ENCODE measurements at places on chromosomes 12 and 14.

- no peak for DNase-seq
These were observed 24.0 kb downstream of the TMEM132C start for GRCh38 chr12:128290938-128291337.

- DNase-seq = no peak
These were observed 327.6 kb downstream of the CCER1 start for GRCh38 chr12:90627180-90627896.

GRCh38 chr14:23137813-23138535, 18.9 kb upstream of the CEBPE start:
- no peak for DNase-seq

DNA sequence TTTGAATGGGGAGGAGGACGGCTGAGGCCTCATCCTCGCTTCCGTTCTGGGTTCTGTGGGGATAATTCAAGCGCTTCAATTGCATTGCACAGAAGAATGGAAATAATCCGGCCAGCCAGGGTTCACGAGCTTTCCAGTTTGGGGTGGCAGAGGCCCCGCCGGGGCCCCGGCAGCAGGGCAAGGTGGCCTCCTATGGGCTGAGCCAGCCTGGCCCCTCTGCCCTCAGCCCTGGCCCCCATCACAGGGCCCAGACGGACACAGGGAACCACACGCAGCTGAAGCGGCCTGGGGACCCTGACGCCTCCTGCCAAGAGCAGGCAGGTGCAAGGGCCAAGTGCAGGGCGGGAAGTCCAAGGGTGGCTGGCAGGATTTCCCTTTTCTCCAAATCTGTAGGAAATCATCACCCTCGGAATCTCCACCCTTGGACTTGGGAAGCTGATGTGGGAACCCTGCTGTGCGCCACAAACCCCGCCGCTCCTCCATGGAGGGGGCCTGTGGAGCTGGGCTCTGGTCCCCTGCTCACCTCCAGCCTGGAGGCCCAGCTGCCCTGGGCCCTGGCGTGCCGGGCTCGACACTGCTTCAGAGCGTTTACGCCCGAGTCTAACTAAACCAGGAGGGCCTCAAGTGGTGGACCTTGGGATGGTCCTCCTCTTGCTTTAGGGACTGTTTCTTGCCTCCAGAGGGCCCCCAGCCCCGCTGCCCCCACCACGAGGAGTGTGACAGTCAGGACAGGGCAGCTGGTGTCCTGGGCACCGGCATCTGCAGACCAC, 78.4 kb downstream of the MOK start:
- no peak for DNase-seq

GRCh38 chr12:67925077-67925476, 64.2 kb upstream of the IFNG-AS1 start:
- no peak for DNase-seq

DNA sequence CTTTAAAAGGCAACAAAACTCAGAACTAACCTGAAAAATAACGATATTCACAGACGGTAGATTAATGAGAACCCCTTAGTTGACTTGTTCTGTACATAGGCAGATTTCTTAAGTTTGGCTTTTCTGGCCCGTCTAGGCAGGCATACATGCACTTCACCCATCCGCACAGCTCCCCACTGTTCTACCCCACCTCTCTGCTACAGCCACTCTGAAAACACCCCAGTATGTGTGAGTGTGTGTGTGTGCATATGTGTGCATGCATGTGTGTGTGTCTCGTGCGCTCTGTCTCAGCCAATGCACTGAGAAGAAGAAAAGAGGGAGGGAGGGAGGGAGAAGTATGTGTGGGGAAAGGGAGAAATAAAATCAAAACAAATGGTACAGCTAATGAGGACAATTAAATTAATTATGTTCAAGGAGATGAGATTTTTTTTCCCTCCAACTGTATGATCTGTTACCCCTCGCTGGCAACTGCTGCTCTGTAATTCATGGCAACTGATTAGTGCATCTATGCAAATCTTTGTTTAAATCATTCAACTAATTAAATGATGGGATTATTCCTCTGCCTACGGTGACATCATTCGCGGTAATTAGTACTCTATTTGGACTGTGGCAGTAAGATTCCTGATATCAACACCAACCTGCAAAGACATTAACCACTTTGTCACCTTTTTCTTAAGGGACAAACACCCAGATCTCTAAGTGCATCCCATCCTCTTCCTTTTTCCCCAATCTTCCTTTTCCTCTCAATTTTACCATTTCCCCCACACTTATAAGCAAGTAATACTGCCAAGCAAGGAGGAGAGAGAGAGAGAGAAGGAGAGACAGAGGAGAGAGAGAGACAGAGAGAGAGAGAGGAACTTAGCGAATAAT, 2.2 kb upstream of the LMO3 start:
- DNase-seq = no peak

DNA sequence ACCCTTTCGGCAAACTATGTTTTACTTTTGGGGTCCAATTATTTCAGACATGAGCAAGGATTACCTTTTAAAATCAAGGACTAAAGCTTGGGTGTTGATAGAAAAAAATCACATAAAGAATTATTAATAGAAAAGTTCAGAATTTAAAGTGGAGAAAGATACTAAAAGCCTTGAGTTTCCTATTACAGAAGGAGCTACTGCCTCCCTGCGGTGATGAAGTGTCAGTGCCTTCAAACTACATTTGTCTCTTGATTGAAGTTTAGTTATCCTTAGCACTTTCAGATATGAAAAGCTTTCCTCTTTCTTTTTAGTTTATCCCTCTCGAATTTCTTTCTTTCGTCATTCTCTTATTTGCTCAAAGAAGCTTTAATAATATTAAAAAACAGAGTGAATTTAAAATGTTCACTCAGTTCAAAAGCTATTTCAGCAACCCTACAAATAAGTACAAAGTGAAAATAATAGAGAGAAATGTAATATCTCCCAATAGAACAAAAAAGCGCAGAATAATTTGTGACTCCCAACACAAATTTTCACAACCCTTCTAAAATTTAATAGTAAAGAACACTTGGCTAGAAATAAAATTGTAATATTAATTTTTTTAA, 87.6 kb downstream of the SEC23A start:
- DNase-seq = peak; percentile 4

DNA sequence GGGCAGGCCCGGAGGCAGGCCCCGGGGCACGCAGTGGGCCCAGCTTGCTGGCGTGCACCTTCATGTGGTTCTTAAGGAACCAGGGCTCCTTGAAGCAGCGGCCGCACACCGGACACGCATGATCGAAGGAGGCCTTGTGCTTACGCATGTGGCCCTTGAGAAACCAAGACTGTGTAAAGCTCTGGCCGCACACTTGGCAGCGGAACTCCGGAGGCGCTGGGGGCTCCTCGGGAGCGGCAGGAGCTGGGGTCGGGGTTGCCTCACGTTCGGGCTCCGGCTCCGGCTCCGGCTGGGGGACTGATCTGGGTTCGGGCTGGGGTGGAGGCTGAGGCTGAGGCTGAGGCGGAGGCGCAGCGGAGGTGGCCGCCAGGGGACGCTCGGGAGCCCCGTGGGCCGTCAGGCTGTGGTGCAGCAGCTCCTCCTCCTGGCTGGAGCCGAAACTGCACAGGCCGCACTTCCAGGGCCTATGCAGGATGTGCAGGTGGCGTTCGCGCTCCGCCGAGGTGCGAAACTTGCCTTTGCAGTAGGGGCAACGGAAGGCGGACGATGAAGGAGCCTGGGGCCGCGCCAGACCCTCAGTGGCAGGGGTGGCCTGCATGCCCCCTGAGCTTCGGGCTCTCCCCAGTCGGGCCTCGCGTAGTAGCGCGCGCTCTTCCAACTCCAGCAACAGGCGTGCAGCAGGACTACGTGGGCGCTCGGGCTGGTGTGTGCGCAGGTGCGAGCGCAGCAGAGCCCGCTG, 6.0 kb downstream of the ZNF219 start:
- no peak for DNase-seq

DNA sequence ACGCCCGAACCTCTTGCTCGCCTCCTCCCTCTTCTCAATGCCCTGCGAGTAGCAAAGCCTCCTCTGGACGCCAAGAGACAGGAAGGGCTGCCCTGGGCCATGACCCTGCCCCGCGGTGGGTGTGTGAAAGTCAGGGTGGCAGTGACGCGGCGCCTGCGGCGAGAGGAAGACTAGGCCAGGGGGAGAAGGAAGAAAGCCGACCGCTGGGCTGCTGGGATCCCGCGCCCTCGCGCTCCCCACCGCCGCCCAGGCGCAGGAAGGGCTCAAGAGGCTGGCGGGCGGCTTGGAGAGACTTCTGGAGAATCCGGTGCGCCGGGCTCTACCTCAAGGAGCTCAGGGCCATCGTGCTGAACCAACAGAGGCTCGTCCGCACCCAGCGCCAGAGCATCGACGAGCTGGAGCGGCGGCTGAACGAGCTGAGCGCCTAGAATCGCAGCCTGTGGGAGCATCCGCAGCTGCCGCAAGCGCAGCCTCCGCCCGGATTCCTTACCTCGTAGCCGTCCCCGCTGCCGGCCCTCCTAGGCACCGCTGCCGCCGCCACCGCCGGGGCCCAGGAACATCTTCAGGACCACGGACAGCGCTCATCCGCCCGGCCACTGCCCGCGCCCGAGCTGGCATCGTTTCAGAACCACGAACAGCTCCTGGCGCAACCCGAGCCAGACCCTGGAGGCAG, 105.0 kb upstream of the PRB2 start:
- no peak for DNase-seq

DNA sequence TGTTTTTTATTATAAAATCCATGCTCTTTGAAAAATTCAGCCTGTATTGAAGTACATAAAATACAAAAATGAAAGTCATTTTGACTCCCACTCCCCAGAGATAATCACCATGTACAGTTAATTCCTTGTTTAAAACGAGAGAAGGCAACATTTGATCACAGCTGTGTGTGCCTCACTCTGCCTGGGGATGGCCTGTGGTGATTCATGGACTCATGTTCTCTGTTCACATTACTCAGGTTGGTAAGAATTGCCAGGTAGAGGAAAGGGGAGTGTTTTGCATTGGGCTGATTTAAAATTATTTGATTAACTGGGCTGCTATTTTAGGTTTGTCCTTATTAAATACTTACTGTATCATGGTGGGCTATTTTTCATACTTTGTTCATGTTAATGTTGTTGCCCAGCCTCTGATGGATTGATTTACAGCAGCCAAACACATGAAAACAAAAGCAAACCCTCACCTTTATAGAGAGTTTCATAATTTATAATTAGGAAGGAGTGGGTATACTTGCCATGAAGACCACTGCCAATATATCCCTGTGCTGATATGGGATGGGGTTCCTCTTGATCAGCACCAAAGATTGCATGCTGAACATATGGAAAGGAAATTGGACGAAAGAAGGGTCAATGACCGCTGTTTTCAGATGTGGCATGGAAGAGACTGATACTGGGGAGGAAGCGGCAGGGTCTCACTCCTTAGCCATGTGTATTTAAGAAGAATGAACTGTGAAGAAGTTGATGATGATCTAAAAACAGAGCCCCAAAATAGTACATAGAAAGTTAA, 3.0 kb downstream of the ZBTB1 start:
- no peak for DNase-seq

DNA sequence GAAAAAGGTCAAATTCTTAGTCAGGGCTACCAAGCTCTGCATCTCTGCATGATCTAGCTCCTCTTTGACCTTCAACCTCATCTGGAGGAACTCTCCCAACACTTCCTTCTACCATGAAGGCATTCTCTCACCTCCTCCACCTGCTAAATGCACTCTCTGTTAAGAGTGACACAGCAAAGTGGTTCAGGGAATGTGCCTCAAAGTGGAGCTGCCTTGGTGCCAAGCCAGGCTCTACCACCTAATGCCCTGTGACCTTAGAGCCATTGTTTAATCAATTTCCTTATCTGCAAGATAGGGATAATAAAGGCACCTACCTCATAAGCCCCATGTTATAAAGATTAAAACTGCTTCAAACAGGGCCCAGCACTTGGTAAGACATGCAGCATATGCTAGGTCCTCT, 236.7 kb downstream of the ANO2 start:
- DNase-seq = no peak

GRCh38 chr14:77707355-77707723, 484 bp downstream of the ALKBH1 start:
- peak; percentile 13 for DNase-seq

DNA sequence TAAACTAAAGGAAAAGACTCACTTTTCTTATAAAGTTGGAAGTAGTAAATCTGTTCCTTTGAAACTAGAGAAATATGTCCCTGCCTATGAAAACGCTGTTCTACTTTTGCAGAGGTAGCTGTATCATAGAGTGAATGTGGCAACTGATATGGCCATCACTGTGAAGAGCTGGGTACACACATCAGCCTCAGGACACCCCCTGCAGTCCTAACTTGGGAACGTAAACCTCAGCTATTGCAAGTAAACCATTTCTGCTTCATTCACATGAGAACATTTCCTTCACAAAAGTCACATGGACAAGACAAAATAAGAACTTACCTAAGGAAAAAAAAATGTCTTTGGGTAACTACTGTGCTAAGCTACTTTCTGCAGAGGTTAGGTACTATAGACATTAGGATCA, 233.3 kb upstream of the PPFIA2 start:
- DNase-seq = no peak

- peak; percentile 56 for DNase-seq
These were observed 41.6 kb downstream of the AKAP6 start for GRCh38 chr14:32370714-32371113.

- DNase-seq = no peak
These were observed 171.0 kb upstream of the PZP start for GRCh38 chr12:9379023-9379742.

- DNase-seq = no peak
These were observed 125.0 kb downstream of the CACNA1C start for GRCh38 chr12:2177751-2178150.

- no peak for DNase-seq
These were observed 7.8 kb downstream of the PITPNM2 start for GRCh38 chr12:123142921-123143735.

DNA sequence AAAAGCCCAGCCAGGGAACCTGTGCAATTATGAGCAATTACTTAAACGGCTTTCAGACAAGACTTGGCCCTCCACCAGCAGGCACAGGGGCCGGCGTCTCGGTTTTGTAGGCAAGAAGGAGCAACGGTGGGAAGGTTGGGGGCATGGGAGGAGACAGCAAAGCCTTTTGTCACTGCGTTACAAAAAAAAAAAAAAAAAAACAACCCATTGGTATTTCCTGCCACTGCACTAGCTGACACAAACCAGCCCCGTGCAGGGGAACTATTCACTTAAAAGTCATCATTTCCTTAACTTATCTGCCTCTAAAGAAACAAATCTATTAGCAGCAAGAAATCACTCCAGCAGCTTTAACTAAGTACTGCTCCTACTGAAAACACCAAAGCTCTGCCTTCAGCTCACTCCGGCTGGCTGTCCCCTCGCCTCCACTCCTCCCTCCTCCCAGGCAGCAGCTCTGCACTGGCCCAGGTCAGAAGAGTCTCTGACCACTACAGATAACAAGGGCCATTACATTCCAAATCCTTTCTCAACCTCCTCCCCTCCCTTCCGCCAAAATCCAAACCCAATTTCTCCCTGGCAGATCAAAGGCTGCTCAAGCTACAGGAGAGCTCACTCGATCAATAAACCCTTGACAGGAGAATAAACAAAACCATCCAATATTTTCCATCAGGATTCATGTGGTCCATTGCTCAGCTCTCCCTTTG, 105.2 kb upstream of the CDKN3 start:
- no peak for DNase-seq

- peak; percentile 90 for DNase-seq
These were observed 238.8 kb upstream of the RGS6 start for GRCh38 chr14:71693381-71693780.

DNA sequence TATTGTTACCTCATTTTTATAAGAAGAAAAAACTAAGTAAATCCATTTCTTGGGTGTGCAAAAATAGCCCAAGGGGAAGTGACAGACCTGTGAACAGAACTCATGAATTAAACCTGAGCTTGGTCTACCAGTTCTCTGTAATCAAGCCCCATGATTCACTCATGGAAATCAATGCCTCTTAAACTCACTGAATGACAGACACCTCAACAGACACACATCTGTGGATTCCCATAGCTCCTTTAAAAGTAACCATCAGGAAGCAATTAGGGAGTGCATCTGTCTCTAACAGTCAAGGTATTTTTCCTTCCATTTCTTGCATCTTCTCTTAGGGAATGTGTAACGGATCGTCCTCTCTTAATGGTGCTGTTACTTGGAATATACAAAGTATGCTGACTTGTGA, 215.0 kb upstream of the EEA1 start:
- DNase-seq = no peak
